RPMI7951 (cell line): ENCODE measurements at places on chromosomes 6 and 20. TPM values are rescaled to one million over a fixed set of nuclear protein-coding genes. Genes with fewer than 3 reads are reported as not detected.

The TNFRSF21 gene
- 160 and 181 TPM in 2 replicates for total RNA-seq

The SLC17A3 gene
- not detected in 2 replicates for total RNA-seq

DNA sequence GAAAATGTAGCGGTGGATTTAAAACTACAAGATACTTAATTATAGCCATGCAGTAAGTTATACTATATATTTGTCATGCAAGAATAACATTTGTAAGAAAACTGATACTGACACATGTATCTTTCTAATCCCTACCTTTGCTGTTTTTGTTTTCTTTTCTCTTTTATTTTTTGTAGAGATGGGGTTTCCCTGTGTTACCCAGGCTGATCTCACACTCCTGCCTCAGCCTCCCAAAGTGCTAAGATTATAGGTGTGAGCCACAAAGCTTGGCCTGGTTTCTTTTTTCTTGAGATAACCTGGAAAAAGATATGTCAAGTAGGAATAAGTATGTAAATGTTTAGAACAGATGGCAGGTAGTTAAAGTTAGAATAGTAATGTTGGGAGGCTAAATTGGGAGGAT is 44.1 kb downstream of the MAPK14 start:
- DNase-seq: no peak

- no peak for DNase-seq
Observed at GRCh38 chr6:38177882-38178583, 358.5 kb downstream of the ZFAND3 start.

GRCh38 chr6:107495971-107496370 is 6.1 kb downstream of the SOBP start:
- no peak for DNase-seq

- no peak for DNase-seq
Observed at GRCh38 chr6:1022719-1023118, 289.2 kb upstream of the FOXQ1 start.

DNA sequence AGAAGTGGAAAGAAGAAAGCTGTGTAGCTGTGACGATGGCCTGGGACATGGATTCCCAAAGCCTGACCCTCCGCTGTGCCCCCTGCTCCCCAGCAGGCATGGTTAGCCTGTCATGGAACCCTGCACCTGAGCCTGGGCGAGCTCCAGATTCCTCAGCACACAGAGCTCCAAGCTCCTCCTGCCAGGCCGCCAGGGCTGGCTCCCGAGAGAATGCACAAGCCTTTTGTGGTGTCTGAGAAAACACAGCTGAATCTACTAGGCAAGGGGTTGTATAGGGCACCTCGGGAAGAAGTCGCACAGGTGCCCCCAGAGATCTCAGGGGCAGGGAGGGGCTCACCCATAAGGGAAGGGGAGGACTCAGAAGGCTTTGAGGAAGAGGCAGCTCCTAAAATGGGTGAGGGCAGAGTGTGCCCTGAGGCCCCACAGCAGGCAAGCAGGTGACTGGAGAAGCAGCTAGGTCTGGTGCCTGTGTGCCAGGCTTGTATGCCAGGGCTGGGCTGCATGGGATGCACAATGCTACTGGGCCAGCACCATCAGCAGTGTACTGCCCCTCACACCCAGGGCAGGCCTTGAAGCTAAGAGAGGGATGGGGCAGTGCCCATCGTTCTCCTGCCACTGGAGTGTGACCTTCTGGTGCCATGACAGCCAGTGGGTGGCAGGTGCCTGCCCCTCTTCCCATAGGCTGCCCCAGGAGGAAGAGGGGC is 64.3 kb upstream of the CD93 start:
- DNase-seq: no peak

GRCh38 chr6:42933205-42933604 is 3.9 kb downstream of the CNPY3 start:
- DNase-seq: no peak

DNA sequence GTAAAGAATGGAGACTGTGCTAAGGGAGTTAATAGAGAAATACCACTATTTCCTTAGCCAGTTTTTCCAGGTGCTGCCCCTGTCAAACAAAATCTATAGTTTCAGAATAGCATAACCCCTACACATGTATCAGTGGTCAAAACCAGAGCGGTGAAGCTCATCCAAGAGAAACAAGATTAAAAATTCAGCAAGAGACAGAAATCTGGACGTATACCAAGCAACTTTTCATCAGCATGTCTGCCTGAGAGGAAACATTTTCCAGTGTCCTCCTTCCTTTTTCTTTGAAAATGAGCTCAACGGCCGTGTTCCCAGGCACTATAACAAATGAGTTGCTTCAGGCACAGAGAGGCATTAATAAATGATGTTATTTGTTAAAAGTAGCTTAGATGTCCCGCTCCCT is 416.5 kb downstream of the BCKDHB start:
- DNase-seq: no peak
